Activated T-helper 2 cell treated with anti-CD3 and anti-CD28 coated beads, Interferon-gamma antibody, Interleukin-2, Interleukin-4, amounts not matched to agents 10 μg/mL and 5 μg/mL and 100 μg/mL, durations not matched to agents 14 hours and 24 hours and 36 hours (primary cell): ENCODE measurements at places on chromosomes 16 and 17. TPM values are rescaled to one million over a fixed set of nuclear protein-coding genes. Genes with fewer than 3 reads are reported as not detected.

DNA sequence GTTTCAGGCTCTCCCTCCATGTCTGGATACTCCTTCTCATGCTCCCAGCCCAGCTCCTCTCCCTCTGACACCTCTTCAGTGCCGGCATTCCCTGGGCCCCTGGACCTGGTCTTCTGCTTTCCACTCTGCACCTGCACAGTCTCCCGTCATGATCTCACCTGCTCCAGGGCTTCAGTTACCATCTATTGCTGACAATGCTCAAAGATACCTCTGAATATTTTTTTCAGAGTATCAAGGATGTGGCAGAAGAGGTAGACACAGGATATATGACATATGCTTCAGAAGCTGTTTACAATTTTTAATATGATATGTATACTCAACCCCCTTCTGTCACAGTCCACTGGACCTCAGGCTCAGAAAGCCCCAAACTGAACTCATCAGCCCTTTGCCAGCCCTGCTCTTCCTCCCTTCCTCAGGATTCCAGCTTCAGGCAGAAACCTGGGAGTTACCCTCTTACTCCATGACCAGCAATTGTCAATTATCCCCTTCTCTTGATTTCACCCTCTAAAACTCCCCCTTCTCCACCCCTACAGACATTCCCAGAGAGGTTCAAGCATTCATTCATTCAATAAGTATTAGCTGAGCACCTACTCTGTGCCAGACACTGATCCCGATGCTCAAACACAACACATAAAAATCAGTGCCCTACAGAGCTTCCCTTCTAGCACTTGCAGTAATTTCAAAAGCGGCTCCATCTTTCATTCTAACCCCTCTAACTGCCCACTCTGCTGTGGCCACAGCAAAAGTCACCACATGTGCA, 7.8 kb upstream of the MLLT6 start:
- DNase-seq: no peak

GRCh38 chr16:87278191-87279093, 38.8 kb downstream of the C16orf95 start:
- DNase-seq: peak; percentile 49

DNA sequence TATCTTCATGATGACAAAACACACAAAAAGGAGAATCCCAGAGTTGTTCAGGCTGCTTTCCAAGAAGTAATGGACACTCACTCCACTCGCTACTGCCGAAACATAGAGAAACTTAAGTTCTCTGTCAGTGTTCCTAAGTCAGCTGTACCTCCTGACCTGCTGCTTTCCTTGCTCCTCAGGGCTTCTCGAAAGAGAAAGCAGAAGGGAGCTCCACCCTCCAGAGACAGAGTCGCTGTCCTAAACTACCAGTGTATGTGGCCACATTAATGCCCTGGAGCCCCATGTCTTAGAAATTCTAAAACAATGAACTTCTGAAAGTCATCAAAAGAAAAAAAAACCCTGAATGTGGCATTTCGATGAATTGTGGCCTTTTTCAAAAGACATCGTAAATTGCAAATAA, 390.8 kb upstream of the MON1B start:
- DNase-seq: no peak

The SP6 gene
- total RNA-seq: 0.09 and 0.14 TPM in 2 replicates

GRCh38 chr16:62751218-62751617, 715.0 kb upstream of the CDH8 start:
- no peak for DNase-seq

DNA sequence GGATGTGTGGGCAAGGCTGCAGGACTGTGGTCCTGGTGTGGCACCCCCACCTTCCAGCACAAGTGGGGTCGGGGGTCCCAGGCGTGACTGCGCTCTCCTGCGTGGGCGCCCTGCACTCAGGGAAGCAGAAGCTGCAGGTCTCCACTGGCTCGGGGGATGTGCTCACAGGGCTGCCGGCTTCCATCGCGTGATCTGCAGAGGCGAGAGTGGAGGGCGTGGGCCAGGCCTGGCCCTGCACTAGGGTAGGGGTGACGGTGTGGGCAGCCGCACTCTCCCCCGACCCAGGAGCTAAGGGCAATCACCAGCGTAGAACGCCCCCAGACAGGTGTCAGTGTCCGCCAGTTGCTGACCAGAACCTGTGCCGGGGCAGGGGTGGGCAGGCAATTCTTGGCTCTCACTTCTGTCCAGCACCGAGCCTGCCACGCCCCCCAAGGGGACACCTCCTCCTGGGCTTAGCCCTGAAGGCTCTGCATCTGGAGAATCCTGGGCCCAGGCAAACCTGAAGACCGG, 32.3 kb downstream of the TNFRSF13B start:
- no peak for DNase-seq

- no peak for DNase-seq
Measured at GRCh38 chr17:14072881-14073280, 3.6 kb downstream of the COX10 start.

The HIGD1B gene
- not detected in 2 replicates for total RNA-seq

DNA sequence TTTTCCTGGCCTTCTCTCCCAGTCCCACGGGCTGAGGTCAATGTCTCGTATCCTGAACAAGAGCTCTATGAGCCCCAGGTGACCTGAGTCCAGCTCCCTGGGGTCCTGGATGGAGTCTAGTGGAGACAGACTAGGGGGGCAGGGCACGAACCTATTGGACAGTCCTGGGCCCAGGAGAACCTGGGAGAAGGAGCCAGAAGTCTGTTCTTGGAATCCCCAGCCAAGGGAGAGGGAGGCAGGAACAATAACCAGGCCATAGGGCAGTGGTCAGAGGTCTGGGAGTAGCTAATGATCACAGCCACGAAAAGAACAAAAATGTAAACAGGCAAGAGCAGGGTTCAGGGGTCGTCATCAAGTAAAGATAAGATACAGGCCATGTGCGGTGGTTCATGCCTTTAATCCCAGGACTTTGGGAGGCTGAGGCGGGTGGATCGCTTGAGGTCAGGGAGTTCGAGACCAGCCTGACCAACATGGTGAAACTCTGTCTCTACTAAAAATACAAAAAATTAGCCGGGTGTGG, 60.8 kb downstream of the COPRS start:
- DNase-seq: no peak

DNA sequence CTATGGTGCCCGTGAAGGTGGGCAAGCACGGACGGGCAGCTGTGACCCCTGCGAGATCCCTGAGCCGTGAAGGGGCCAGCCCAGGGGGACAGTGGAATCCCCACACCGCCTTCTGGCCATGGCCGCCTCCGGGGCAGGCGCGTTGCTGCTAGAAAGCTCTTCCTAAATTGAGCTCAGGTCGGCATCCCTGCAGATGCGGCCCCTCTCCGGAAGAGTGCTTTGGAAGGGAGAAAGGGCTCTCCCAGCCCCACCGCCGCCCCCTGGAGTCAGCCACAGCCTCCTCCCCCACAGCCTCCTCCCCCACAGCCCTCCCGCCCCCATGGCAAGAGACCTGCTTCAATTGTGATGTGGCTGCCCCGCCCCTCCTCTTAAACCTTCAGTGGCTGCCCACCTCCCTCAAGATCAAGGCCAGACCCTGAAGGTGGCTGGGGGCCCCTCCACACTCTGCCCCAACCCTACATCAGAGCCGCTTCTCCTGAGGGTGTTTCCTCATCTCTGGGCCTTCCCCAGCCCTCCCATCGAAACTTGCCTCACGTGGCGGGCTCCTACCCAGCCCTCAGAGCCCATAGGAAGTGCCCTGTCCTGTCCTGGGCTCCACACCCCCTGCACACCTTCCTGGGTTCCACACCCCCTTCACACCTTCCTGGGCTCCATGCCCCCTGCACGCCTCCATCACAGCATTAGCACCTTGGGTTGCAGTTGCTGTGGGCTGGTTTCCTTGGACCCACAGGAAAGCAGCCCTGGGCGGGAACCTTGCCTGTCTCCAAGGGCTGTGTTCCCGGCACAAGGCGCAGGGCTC, 5.5 kb upstream of the CBFA2T3 start:
- no peak for DNase-seq

The SNX20 gene
- total RNA-seq: 34.9 and 35.2 TPM in 2 replicates

The VAMP2 gene
- total RNA-seq: 44.6 and 44.7 TPM in 2 replicates

DNA sequence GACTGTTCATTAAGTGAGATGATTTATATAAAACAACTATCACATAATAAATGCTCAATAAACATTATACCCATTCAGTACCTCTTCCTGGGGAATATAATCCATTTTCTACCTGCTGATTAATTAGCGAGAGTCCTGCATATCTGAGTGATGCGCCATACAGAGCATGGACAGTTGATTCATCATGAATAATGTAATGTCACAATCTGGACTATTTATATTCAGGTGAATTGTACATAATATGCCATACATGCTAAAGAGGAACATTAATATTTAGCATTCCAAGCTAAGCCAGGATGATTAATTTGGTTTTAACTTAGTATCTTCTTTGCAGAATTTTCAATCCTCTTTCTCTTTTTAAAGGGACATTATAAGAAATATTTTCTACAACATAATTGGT, 362.0 kb upstream of the XYLT1 start:
- DNase-seq: no peak

- DNase-seq: no peak
Measured at GRCh38 chr16:52786091-52786490, 239.1 kb upstream of the TOX3 start.

- DNase-seq: no peak
Measured at GRCh38 chr17:34619687-34620217, 40.4 kb downstream of the TMEM132E start.

The ATP5PD gene
- total RNA-seq: 166 and 170 TPM in 2 replicates

GRCh38 chr17:79626156-79626890, 15.5 kb upstream of the RBFOX3 start:
- DNase-seq: no peak

DNA sequence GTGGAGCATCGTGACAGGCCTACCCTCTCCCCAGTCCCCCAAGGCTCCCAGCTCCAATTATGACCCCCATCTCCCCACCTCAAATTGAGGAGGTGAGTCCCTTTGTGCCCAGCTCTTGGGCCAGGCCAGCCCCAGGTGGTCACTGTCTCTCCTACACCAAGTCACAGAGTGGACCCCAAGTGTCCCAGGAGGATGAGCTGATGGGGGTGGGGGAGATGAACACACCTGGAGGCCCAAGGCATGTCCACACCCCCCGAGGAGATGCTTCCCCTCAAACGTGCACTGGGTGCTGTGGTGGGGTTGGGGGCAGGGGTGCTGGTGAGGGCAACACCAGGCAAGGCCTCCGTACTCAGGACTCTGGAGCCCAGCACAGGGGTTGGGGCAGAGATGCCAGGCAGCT, 73.2 kb downstream of the RBFOX3 start:
- DNase-seq: no peak

The MYL11 gene
- total RNA-seq: 3.4 and 4.3 TPM in 2 replicates

The ANKRD13B gene
- total RNA-seq: 34.1 and 41.6 TPM in 2 replicates

- no peak for DNase-seq
Measured at GRCh38 chr17:409308-409847, 56.8 kb upstream of the RPH3AL start.

The SOX9 gene
- not detected in 2 replicates for total RNA-seq

- DNase-seq: no peak
Measured at GRCh38 chr17:37295888-37296287, 79.9 kb upstream of the C17orf78 start.

The CDRT15L2 gene
- total RNA-seq: not detected in 2 replicates

The ZFHX3 gene
- 0.62 and 1.2 TPM in 2 replicates for total RNA-seq

GRCh38 chr16:53597776-53598175, 94.8 kb upstream of the AKTIP start:
- no peak for DNase-seq

DNA sequence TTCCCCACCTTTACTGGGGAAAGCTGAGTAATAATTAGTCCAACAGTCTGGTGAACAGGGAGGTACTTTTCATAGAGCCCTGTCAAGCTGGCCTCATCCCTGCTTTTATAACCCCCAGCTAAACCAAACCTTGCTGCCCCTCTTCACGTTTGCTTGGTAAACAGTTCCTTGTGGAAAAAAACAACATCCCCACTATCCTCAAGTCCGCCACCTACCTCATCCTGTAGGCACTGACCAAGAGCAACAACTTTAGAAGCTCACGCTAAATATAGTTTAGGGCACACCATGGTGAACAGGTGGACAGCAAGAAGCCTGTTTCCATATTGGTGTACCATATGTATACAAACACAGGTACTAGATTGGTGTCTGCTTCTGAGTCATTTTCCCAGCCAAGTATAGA, 16.5 kb downstream of the NFE2L1 start:
- DNase-seq: no peak

- DNase-seq: no peak
Measured at GRCh38 chr16:9374061-9374460, 282.6 kb downstream of the HAPSTR1 start.

The WNT9B gene
- not detected in 2 replicates for total RNA-seq

- no peak for DNase-seq
Measured at GRCh38 chr17:13593757-13594156, 8.0 kb downstream of the HS3ST3A1 start.

The CHST4 gene
- 0.09 TPM in 1 of 2 replicates, not detected in the other for total RNA-seq

The E4F1 gene
- 29.3 and 30.0 TPM in 2 replicates for total RNA-seq

The KRTAP2-1 gene
- total RNA-seq: not detected in 2 replicates

The C16orf92 gene
- total RNA-seq: not detected in 2 replicates

GRCh38 chr17:75406222-75406615, 741 bp upstream of the GRB2 start:
- DNase-seq: no peak

GRCh38 chr16:88442727-88443576, 10.1 kb upstream of the ZFPM1 start:
- DNase-seq: peak; percentile 67

The PRSS33 gene
- total RNA-seq: not detected in 2 replicates

GRCh38 chr17:29110372-29110757, 67.4 kb downstream of the PIPOX start:
- no peak for DNase-seq

The GJD3 gene
- total RNA-seq: 0.48 TPM in 1 of 2 replicates, not detected in the other

DNA sequence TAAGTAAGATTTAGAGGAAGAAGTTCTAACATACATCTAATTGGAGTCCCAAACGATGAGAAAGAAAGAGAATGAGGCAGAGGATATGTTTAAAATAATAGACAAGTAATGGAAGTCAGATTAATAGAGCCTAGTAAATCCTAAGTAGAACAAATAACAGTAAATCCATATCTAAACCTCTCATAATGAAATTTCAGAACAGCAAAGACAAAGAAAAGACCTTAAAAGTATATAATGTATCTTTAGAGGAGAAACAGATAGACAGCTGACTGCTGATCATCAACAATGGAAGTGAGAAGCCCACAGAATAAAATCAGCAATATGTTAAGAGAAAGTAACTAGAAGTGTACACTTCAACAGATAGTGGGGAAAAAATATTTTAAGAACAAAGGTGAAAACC, 536.2 kb upstream of the ZFHX3 start:
- no peak for DNase-seq

- DNase-seq: no peak
Measured at GRCh38 chr17:11245187-11245586, 4.2 kb downstream of the SHISA6 start.

The CD300LG gene
- not detected in 2 replicates for total RNA-seq

The EPX gene
- not detected in 2 replicates for total RNA-seq

- no peak for DNase-seq
Measured at GRCh38 chr17:50594892-50595291, 34.4 kb downstream of the CACNA1G start.

- no peak for DNase-seq
Measured at GRCh38 chr16:75044800-75045361, 46.1 kb downstream of the ZNRF1 start.
